ENCODE measurements at places on chromosomes 13 and 19.

- H3K27ac ChIP-seq: peak overlapping the region; percentile 90
- no peak for DNase-seq
- no peaks in the 10 kb centered on the region for H3K36me3 ChIP-seq
- H3K27me3 ChIP-seq: no peaks in the 10 kb centered on the region
- H3K4me1 ChIP-seq: peaks cover 49% of the 10 kb centered on the region
Measured at GRCh38 chr13:33612641-33613638, 205.0 kb upstream of the RFC3 start.

GRCh38 chr19:11586331-11586730 is 8.9 kb upstream of the ACP5 start:
- no peak overlapping the region for H3K4me3 ChIP-seq
- no peak for DNase-seq
- H3K27me3 ChIP-seq: no peaks in the 10 kb centered on the region

DNA sequence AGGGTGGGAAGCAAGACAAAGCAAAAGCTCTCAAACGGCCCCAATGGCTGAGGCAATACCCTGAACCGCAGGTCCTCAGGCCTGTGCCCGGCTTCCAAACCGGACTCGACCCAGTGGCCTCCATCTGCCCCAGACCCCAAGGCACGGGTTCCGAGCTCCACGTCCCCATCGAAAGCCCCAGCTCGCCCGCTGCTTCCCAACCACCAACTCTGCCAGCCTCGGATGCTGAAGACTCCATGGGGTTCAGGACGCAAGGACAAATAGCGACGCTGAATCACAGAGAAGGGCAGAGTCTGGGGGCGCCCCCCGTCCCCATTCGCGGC is 559 bp downstream of the POLR2E start:
- peaks cover 48% of the 10 kb centered on the region for H3K36me3 ChIP-seq
- no peaks in the 10 kb centered on the region for H3K27me3 ChIP-seq
- H3K4me3 ChIP-seq: peak overlapping the region; percentile 93
- H3K4me1 ChIP-seq: peaks cover 59% of the 10 kb centered on the region
- H3K27ac ChIP-seq: peak overlapping the region; percentile 92
- DNase-seq: no peak

DNA sequence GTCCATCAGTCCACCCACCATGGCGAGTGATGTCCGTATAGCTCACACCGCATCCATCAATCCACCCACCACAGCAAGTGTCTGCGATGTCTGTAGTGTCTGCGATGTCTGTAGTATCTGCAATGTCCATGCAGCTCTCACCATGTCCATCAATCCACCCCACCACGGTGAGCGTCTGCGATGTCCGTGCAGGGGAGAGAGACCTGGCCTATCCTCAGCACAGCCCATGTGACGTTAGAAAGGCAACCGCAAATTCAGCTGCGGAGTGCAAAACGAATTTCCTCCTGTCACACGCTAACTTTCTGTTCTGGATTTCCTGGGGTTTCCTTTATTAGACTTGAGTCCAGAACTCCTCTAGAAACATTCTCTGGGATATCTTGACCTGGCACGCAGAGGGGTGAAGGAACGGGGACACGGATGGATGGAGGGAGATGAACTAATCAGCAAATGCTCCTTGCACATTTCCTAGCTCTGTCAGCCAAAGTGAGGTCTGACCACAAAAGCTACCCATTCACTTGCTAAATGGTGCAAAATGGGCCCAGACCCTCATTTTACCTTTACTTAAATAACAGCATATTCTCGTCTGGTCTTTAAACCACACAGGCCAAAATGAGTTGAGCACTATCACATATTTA is 18.3 kb downstream of the RASA3 start:
- peaks cover 30% of the 10 kb centered on the region for H3K36me3 ChIP-seq
- no peaks in the 10 kb centered on the region for H3K27me3 ChIP-seq
- H3K27ac ChIP-seq: peak overlapping the region; percentile 86
- DNase-seq: peak; percentile 27

DNA sequence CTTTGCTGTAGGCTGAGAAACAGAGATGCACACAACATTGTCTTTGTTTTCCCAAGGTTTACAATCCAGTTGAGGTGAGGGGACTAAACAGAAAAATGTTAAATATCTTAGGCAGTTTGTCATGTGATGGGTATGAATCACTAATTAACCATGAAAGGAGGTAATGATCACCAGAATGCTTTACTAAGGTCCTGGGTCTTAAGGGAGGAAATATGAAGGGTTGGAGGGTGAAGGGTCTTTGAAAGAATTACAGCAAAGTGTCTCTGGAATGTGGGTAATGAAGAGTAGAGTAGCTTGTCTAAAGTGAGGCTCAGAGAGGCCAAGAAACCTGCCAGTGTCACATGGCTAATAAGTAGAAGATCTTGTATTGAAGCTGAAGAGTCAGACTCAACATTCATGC is 19.0 kb downstream of the BIVM start:
- no peak overlapping the region for H3K4me3 ChIP-seq
- no peaks in the 10 kb centered on the region for H3K27me3 ChIP-seq
- no peak overlapping the region for H3K27ac ChIP-seq
- DNase-seq: no peak
- peaks cover 11% of the 10 kb centered on the region for H3K4me1 ChIP-seq
- H3K36me3 ChIP-seq: peaks cover 50% of the 10 kb centered on the region

DNA sequence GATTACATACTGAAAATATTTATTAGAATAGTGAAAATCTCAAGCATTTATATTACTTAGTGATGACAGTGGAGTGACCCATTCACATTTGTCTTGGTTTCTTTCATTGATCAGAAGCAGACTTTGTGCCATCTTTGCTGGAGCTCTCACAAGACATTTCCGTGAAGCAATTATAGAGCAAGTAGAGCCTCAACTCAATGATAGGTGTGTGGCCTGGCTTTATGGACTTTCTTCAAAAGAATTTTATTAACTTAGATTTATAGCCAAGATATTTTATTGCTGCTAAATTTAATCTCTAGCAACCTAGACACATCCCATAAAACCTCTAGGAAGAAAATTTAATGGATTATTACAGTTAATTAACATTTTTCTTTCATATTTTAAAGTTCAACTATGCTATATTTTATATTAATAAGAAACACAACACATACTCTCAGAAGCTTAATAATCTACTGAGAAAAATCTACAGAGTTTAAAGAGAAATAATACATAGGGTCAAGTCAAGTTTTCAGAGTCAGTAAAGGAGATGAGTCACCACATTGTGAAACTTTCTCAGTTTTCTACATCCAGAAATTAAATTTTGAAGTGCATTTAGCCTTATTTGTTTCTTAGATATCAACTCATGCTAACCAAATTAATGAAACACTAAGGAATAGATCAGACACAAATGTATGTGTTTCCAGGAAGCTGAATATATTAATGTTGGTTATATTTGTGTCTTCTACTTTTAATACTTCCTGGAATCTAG is 160.5 kb downstream of the LACC1 start:
- H3K27ac ChIP-seq: no peak overlapping the region
- no peak for DNase-seq
- H3K27me3 ChIP-seq: peaks cover 18% of the 10 kb centered on the region
- H3K4me3 ChIP-seq: no peak overlapping the region
- no peaks in the 10 kb centered on the region for H3K4me1 ChIP-seq

GRCh38 chr19:18450931-18451836 is 13.3 kb upstream of the ISYNA1 start:
- H3K27ac ChIP-seq: no peak overlapping the region
- DNase-seq: peak; percentile 95
- no peak overlapping the region for H3K4me3 ChIP-seq
- no peaks in the 10 kb centered on the region for H3K27me3 ChIP-seq

DNA sequence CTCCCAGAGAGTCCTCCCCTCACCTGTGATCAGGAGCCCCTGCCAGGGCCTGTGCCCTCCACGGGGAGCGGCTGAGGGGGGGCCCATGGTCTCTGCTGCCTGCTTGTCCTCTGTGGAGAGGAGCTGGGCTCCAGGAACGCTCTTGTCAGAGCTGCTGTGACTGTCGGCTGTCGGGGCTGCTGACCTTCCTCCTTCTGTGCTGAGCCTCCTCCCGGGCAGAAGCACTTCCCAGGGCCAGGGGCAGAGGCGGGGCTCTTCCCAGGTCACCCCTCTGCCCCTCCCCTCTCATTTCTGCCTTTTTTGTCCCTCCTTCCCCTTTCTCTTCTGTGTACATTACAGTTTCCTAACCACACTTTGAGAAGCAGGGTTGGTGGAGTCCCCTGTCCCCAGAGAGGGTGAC is at the start of gene CEACAM4:
TSS of gene CEACAM4 (minus strand) at position 198 of the 400 bp plus-strand sequence. CDS start at position 87, 111 bp downstream.
- H3K36me3 ChIP-seq: no peaks in the 10 kb centered on the region
- H3K27ac ChIP-seq: no peak within 1 kb of the TSS
- H3K27me3 ChIP-seq: peaks cover 48% of the 10 kb centered on the region
- DNase-seq: no peak
- no peak within 1 kb of the TSS for H3K4me3 ChIP-seq

- H3K4me1 ChIP-seq: peaks cover 3% of the 10 kb centered on the region
- no peak for DNase-seq
Measured at GRCh38 chr19:5046339-5047039, 77.6 kb downstream of the KDM4B start.

DNA sequence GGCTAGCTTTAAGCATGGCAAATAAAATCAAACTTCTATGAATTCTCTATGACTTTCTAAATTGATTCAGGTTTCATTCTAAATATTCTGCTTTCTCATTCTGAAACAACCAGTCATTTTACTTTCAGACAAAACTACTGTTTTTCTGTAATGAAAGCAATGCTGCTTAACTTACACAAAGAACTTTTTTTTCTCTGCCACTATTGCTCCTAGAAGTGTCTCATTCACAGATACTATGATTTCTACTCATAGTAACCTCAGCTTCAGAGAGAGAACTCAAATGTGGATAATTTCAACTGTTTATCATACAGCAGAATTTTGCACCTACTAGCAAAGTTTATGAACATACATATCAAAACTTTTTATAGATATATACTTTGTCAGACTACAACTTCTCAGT is 724.6 kb downstream of the SLITRK5 start:
- H3K4me1 ChIP-seq: peaks cover 3% of the 10 kb centered on the region
- H3K27me3 ChIP-seq: no peaks in the 10 kb centered on the region
- DNase-seq: no peak
- H3K27ac ChIP-seq: no peak overlapping the region
- H3K4me3 ChIP-seq: no peak overlapping the region
- H3K36me3 ChIP-seq: no peaks in the 10 kb centered on the region

DNA sequence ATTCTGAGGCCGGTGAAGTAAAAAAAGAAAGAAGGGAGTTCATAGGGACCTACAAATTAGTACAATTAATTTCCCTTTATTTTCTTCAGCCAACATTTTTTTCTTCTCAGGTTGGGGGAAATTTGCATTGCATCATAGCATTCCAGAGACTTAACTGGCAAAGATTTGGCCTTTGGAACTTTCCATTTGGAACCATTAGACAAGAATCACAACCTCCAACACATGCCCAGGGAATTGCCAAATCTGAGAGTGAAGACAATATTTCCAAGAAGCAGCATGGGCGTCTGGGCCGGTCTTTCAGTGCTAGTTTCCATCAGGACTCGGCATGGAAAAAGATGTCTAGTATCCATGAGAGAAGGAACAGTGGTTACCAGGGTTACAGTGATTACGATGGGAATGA is 6.4 kb upstream of the ERCC5 start:
- peaks cover 2% of the 10 kb centered on the region for H3K4me1 ChIP-seq
- no peak overlapping the region for H3K27ac ChIP-seq
- no peaks in the 10 kb centered on the region for H3K27me3 ChIP-seq
- H3K36me3 ChIP-seq: peaks cover 36% of the 10 kb centered on the region
- H3K4me3 ChIP-seq: no peak overlapping the region

DNA sequence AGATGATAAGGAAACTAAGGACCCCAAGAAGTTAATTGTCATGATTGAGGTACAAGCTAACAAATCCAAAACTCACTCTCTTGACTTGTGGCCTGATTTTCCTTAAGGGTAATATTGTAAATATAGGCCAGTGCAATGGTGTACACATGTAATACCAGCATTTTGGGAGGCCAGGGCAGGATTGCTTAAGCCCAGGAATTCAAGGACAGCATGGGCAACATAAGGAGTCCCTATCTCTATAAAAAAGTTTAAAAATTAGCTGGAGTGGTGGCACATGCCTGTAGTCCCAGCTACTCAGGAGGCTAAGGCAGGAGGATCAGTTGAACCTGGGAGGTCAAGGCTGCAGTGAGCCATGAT is 28.7 kb upstream of the GARRE1 start:
- no peak overlapping the region for H3K4me3 ChIP-seq
- peaks cover 97% of the 10 kb centered on the region for H3K36me3 ChIP-seq
- peaks cover 49% of the 10 kb centered on the region for H3K4me1 ChIP-seq
- DNase-seq: no peak

DNA sequence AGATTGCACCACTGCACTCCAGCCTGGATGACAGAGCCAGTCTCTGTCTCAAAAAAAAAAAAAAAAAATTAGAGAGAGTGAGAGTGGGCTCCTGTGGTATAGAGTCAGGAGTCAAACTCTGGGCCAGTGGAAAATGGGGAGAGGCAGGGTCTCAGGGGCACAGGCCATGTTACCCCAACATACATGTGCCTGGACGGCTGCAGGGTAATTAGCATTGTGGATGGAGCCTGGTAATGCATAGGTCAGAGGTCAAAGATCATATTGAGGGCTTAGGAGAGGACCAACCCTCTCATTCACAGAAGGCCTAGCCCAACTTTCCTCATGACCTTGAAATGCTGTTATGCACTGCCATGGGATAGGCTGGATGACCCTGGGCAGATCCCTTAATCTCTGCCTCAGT is 7.1 kb downstream of the CLIP3 start:
- H3K27me3 ChIP-seq: no peaks in the 10 kb centered on the region
- H3K4me3 ChIP-seq: no peak overlapping the region
- peaks cover 70% of the 10 kb centered on the region for H3K36me3 ChIP-seq
- H3K27ac ChIP-seq: no peak overlapping the region
- H3K4me1 ChIP-seq: no peaks in the 10 kb centered on the region

DNA sequence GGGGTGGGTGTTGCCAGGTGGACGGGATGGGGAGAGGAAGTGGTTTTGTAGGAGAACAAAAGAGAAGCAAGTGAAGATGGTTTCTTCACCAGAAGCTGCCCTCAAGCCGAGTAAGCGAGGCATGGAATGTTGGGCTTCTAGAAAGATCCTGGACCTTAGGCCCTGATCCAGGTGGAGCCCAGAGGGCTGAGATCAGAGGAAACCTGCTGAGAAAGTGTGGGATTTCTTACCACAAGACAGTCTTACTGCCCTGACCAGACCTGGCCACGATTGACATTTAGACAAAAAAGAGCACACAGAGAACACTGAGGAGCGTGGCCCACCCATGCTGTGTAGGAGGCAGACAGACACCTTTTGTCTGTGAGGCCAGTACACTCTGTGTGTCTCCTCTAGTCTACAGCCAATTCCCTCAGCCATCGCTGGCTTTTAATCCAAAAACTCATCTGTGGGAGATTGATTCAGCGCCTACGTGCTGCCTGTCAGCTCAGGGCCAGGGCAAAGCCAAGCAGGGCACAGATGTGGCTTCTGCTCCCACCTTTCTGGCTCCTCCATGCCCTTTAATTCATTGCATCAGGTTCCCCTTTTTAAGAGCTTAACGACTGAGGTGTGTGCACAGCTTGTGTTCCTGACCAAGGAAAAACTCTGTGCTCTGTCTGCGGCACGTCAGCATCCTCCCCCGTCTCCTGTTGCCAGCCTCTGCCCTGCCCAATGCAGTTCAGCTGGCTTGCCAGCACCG is 123.3 kb downstream of the AKAP11 start:
- peak overlapping the region; percentile 86 for H3K4me3 ChIP-seq
- peaks cover 49% of the 10 kb centered on the region for H3K36me3 ChIP-seq
- H3K27me3 ChIP-seq: no peaks in the 10 kb centered on the region
- peak; percentile 68 for DNase-seq
- peaks cover 86% of the 10 kb centered on the region for H3K4me1 ChIP-seq
- peak overlapping the region; percentile 99 for H3K27ac ChIP-seq

- peaks cover 23% of the 10 kb centered on the region for H3K27me3 ChIP-seq
- DNase-seq: peak; percentile 71
- H3K4me1 ChIP-seq: peaks cover 1% of the 10 kb centered on the region
- H3K27ac ChIP-seq: no peak within 1 kb of the TSS
- H3K36me3 ChIP-seq: no peaks in the 10 kb centered on the region
Measured at GRCh38 chr19:4229179-4229931, at the start of gene EBI3. TSS of gene EBI3 (plus strand) at chr19:4229523. CDS start at chr19:4229551, 28 bp downstream.
